ENCODE measurements at places on chromosomes 6 and 20.
A peak's percentile ranks its signal among the peaks of the same experiment; 100 is the strongest.

DNA sequence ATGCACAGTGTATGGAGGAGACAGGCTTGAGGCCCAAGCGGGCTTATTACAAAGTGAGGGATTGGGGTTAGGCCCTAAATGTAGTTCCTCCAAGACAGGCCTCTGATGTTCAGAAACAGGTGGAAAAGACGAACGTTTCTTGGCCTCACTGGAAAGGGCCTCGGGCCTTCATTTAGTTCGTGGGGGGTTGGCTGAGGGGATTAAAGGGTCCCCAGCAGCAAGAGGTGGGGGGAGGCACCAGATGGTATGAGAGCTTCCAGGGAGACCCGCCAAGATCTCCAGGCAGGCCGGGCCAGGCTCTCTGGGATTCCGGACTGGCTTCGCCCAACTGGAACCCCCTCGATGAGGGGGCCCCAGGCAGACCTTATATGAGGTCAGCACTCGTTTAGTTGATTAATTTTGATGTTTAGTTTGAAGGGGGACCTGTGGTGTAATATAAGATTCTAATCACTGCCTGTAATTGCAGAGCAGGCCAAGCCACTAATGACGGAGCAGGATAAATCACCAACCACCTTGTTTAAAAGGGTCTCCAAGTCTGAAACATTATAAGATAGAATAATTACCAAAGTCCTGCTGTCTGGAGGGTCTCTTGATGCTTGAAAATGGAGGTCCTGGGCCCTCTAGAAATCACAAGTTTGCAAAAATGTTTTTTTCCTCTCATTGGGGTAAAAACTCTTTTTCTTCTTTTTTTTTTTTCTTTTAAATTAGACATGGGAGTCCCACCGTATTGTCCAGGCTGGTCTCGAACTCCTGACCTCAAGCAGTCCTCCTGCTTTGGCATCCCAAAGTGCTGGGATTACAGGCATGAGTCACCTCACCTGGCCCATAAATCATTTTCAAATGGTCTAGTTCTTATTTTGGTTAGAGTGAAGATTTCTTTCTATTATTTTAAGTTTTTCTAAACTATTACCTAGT is 2.2 kb downstream of the HMGA1 start:
- DNase-seq = no peak

DNA sequence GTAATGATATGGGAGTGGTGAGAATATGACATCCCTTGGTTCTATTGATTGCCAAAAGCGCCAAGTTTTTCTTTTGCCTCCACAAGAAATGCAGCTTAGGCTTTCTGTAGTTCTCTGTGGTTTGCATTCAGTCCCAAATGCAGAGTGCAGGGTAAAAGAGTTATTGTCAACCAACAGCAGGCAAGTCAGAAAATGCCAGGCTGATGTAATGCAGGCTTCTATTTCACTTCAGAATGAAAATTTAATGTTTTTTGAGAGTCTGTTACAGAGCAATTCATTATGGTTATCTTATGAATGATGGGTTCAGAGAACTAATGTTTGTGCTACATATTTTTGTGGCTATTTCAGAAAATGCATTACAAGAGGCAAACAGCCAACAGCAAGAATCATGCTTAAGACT is 293.5 kb downstream of the CENPW start:
- DNase-seq = no peak

- DNase-seq = no peak
Observed at GRCh38 chr6:44245391-44245911, 1.4 kb upstream of the HSP90AB1 start.

DNA sequence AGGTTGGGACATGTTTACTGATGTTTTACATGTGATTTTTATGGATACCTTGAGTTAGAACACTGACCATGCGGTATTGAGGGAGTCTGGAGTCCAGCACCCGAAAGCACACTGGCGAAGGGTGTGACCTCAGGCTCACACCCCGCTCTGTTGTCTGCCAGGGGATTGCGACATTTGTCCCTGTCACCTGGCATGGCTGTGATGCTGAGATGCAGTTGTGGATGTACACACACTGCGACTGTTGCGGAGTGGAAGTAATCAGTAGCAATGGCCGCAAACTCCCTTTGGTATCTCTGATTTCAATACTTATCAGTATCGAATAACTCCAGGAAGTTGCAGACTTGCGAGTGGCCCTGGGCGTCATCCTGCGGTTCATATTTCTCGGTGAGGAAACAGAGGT is 43.2 kb downstream of the CDH4 start:
- no peak for DNase-seq

GRCh38 chr6:149750136-149750609 is 632 bp downstream of the PCMT1 start:
- no peak for DNase-seq

DNA sequence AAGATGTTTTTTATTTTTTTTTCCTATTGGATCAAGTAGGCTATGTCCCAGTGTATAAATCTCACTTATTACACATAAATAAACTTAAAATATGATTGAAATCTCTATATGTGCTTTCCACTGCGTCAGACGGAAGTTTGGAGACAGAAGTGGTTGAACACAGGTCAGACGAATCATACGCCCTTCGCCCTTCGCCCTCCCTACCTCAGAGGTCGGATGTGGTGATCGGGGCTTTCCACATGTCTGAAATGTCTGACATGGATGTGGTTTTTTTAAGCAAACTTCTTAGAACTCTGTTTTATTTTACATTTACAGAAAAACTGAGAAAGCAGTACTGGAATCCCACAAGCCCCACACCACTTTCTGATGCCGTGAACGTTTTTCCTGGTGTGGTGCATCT is 344.4 kb downstream of the THBS2 start:
- peak; percentile 70 for DNase-seq

Data from MV-4-11 (cell line).